ENCODE measurements at places on chromosomes 3 and 15. TPM values are rescaled to one million over a fixed set of nuclear protein-coding genes. Genes with fewer than 3 reads are reported as not detected.

NRROS gene
- total RNA-seq = 22.6 TPM

DUOX1 gene
- 2.7 TPM for total RNA-seq

CCDC80 gene
- total RNA-seq = 160 TPM

BLOC1S6 gene
- 15.4 TPM for total RNA-seq

CYP19A1 gene
- total RNA-seq = 95.7 TPM

IL17RD gene
- 3.4 TPM for total RNA-seq

SLC28A2 gene
- total RNA-seq = not detected

DNA sequence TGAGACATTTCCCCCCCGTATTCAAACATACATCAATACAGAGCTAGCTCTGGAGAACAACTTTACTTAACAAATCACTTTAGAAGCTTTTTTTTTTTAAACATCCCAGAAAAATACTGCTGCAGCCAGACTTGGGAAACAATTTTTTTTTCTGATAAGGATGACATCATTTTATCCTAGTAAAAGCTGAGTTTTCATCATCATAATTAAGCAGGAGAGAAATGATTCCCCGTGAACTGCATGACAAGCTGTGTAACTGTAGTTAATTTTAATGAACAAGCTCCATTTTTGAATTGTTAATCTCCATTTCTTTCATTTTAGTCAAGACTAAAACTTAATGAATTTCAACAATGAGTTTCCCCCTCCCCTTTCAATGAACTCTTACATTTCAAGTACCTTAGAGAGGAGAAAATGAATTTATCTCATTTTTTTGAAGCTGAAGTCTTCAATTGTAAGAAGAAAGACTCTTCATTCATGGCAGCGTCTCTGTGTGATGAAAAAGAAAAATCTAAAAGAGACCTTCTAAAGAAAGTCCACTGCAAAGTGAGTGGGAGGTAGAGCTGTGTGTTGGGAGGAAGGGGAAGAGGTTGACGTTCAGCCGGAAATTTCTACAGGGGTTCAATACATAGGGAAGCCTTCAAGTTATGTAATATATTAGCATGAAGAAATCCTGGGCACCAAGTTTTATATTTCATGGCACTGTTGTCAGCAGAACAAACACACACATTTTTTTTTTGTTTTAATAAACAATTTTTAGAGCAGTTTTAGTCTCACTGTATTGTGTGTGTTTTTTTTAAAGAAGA is 31.7 kb downstream of the HES1 start:
- H3K27ac ChIP-seq = no peak overlapping the region
- H3K27me3 ChIP-seq = no peaks in the 10 kb centered on the region
- no peak for DNase-seq
- H3K4me1 ChIP-seq = no peaks in the 10 kb centered on the region
- no peak overlapping the region for H3K4me3 ChIP-seq

DNA sequence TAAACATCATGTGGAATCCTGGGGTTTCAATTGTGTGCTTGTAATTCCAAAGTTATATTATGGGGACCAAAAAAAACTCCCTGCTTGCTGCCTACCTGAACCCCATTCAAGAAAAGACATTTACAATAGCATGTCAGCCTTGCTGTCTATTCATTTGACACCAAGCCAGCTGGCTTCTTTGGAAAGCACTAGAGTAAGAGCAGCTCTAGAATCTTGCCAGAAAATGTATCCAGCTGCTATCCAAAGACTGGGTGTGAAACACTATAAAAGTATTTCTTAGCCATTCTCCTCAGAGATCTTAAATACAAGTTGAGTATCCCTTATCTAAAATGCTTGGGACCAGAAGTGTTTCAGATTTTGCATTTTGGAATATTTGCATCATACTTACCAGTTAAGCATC is 87.4 kb downstream of the RAD18 start:
- no peaks in the 10 kb centered on the region for H3K27me3 ChIP-seq
- H3K4me1 ChIP-seq = no peaks in the 10 kb centered on the region
- no peak overlapping the region for H3K4me3 ChIP-seq
- H3K36me3 ChIP-seq = no peaks in the 10 kb centered on the region

- H3K4me1 ChIP-seq = no peaks in the 10 kb centered on the region
- no peak overlapping the region for H3K4me3 ChIP-seq
- no peaks in the 10 kb centered on the region for H3K27me3 ChIP-seq
- H3K27ac ChIP-seq = no peak overlapping the region
- H3K36me3 ChIP-seq = no peaks in the 10 kb centered on the region
Measured at GRCh38 chr15:29773816-29774215, 48.5 kb downstream of the TJP1 start.

DNA sequence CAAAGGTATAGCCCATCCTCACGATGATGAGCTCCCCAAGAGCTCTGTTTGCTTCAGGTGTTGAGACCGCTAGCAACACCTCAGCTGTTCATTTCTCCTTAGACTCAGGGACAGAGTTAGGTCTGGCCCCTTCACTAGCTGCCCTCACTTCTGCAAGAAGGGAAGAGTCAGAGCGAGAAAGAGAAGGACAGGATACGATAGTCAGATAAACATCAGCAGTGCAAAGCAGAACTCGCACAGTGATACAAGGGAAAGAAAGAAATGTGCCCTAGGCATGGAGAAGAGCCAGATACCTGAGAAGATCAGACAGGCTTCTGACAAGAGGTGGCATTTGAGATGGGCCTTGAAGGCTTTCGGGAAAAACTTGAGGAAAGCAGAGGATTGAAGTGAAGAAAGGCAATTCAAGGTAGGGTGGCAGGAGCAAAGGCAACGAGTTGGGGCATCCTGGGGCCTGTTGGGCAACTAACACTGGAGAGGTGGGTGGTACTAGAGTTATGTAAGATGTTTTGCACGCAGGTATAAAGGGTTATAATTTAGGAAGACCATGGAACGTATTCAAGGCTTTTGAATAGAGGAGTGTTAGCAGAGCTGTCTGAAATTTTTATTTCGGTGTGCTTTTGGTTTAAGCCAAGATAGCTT is 106.0 kb downstream of the PGPEP1L start:
- H3K27me3 ChIP-seq = no peaks in the 10 kb centered on the region
- no peaks in the 10 kb centered on the region for H3K36me3 ChIP-seq
- peak overlapping the region; percentile 38 for H3K27ac ChIP-seq
- DNase-seq = peak; percentile 27
- no peak overlapping the region for H3K4me3 ChIP-seq

DNA sequence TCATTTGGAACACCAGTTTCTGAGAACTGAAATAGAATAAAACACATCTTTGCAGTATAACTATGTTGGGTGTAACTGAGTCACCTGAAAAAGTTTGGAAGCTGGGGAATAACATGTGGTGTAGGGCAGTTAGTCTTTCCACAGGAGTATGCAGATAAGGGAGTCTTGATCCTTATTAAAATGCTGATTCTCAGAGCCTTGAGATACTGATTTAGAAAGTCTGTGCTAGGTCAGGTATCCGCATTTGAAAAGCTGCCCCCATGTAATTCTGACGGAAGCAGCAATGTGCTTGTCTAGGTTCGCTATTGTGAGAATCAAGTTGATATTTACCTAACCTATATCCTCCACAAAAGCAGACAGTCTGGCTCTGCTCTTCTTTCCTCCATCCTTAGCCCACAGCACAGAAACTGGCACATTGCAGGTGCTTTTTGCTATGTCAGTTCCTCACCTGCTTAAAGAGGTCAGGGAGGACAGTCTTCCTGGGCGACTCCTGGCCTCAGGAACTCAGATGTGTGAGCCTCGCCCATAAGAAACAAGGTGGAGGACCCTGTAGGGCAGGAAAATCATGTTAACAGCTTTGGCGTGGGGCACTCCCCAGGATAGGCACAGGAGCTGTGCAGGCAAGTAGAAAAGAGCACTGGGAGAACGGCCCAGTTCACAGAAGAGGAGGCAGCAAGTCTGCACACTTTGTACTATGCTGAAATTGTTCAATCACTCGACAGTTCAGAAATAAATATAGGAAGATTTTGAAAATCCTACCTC is 27.6 kb upstream of the SRPRB start:
- DNase-seq = no peak
- H3K27ac ChIP-seq = no peak overlapping the region
- H3K4me1 ChIP-seq = no peaks in the 10 kb centered on the region
- H3K36me3 ChIP-seq = no peaks in the 10 kb centered on the region

GRCh38 chr3:26368312-26368711 is 254.3 kb upstream of the LRRC3B start:
- DNase-seq = no peak
- no peak overlapping the region for H3K27ac ChIP-seq
- no peak overlapping the region for H3K4me3 ChIP-seq
- H3K36me3 ChIP-seq = no peaks in the 10 kb centered on the region
- H3K4me1 ChIP-seq = no peaks in the 10 kb centered on the region

DNA sequence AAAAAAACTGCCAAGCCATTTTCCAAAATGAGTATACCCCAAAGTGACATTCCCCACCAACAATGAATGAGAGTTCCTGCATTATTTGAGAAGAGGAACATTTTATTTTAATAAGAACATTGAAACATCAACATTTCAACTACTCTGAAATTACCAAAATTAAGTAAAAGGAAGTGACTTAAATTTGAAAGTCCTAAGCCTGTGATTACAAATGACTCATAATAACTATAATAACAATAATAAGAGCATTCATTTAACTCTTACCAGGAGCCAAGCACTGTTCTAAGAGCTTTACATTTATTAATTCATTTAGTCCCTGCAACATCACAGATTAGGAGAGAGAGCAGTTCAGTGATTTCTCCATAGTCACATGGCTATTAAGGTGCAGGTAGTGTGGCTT is 32.4 kb downstream of the LRRC28 start:
- no peaks in the 10 kb centered on the region for H3K4me1 ChIP-seq
- no peaks in the 10 kb centered on the region for H3K27me3 ChIP-seq
- H3K4me3 ChIP-seq = no peak overlapping the region
- no peak overlapping the region for H3K27ac ChIP-seq

DNA sequence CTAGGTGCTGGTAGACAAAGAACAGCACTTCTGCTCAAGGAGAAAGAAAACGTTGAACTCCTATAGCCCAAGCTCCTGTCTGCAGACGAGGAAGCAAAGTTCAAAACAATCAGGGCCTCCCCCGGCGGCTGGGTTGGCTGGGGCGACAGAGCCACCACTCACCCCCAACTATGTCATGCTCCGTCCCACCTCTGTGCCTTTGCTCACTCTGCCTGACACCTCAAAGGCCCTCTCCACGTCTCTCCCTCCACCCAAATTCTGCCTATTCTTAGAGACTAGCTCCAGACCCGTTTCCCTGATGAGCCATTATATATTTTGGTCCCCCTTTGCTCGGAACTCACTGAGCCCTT is 304.3 kb downstream of the TLE3 start:
- DNase-seq = no peak
- peak overlapping the region; percentile 98 for H3K27ac ChIP-seq
- H3K4me1 ChIP-seq = peaks cover 28% of the 10 kb centered on the region
- no peak overlapping the region for H3K4me3 ChIP-seq
- H3K27me3 ChIP-seq = no peaks in the 10 kb centered on the region
- no peaks in the 10 kb centered on the region for H3K36me3 ChIP-seq

GRCh38 chr15:70956201-70956995 is 63.8 kb downstream of the LRRC49 start:
- H3K4me1 ChIP-seq = no peaks in the 10 kb centered on the region
- DNase-seq = no peak
- no peak overlapping the region for H3K4me3 ChIP-seq
- no peak overlapping the region for H3K27ac ChIP-seq
- no peaks in the 10 kb centered on the region for H3K27me3 ChIP-seq

DNA sequence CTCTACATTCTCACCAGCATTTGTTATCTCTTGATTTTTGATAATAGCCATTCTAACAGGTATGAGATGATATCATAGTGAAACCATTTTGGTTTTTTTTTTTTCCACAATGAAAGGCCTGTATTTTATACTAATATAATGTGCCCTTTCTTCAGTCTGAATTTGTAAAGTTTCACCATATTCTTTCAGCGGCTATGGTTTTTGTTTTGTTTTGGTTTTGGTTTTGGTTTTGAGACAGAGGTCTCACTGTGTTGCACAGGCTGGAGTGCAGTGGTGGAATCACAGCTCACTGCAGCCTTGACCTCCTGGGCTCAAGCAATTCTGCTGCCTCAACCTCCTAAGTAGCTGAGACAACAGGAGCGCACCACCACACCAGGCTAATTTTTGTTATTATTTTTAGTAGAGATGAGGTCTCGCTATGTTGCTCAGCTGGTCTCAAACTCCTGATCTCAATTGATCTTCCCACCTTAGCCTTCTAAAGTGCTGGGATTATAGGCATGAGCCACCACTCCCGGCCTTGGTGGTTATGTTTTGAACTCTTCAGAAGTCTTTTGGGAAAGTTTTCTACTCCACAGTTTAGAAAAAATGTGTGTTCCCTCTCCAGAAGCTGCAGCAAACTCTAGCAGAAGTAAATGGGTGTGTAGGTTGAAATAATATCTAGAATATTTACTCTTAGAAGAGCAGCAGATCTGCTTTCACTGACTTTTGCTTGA is 110.2 kb upstream of the UMPS start:
- no peaks in the 10 kb centered on the region for H3K4me1 ChIP-seq
- no peak for DNase-seq
- no peak overlapping the region for H3K27ac ChIP-seq
- no peak overlapping the region for H3K4me3 ChIP-seq
- no peaks in the 10 kb centered on the region for H3K36me3 ChIP-seq

DNA sequence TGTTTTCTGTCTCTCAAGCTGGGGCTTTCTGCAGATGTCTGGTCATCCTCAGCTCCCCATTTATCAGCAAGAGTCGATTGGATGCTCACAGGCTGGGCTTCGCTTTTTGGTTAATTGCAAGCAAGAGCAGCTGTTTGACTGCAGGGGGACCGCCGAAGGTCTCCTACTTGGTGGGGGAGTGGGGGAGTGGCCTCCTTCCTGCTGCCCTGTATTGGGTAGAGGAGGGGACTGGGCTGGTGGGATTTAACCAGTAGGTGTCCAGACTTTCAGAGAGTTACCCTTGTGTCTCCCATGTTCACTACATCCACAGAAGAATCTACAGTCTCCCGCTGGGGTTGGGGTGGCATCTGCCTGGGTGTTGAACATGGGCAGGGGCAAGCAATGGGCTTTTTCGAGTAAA is 78.7 kb downstream of the PLXNA1 start:
- H3K36me3 ChIP-seq = no peaks in the 10 kb centered on the region
- no peak overlapping the region for H3K4me3 ChIP-seq
- no peak overlapping the region for H3K27ac ChIP-seq
- H3K4me1 ChIP-seq = no peaks in the 10 kb centered on the region

DNA sequence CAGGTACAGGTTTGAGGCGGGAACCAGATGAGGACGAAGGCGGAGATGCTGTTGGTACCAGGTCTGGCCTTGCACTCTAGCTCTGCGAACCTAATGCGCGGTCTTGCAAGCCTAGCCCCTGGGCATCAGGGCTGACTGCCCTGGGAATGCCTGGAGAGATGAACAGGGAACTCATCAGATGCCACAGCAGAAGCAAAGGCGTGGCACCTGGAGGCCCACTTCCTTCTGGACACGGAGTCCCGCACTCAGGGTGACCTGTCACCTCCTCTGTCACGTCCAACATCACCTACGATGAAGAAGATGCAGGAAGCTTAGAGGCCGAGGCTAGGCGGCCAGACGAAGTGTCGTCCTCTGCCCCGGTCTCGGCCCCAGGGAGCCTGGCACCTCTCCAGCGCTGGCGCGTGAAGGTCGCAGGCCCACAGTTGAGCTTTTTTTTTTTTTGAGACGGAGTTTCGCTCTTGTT is 9.4 kb downstream of the RPLP1 start:
- DNase-seq = no peak
- peaks cover 11% of the 10 kb centered on the region for H3K4me1 ChIP-seq
- H3K27ac ChIP-seq = peak overlapping the region; percentile 86
- no peaks in the 10 kb centered on the region for H3K27me3 ChIP-seq
